T-helper 22 cell (primary cell): ENCODE measurements at places on chromosomes 4 and X.

- DNase-seq, result no peak
Observed at GRCh38 chrX:123835661-123836371, 24.0 kb upstream of the XIAP start.

- DNase-seq, result no peak
Observed at GRCh38 chr4:1200425-1201035, 28.1 kb upstream of the SPON2 start.

- no peak for DNase-seq
Observed at GRCh38 chrX:149629730-149630387, 1.7 kb downstream of the TMEM185A start.

DNA sequence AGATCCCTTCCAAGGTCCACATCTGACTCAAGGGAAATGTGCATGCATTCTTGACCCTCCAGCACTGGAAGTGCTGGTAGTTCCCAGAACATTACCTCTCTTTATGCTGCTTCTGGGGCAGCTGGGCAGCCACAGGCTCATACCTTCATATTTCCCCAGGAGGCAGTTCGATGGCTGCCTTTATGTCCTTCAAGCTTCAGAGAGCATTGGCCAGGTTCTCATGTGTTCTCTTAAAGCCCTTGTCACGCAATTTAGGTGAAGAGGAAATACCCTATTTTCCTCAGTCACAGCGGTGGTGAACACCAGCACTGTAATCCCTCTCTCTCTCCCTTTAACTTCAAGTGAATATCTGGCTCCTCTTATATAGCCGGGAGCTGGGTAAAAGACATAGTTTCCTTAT is 134.3 kb downstream of the MID1IP1 start:
- no peak for DNase-seq

DNA sequence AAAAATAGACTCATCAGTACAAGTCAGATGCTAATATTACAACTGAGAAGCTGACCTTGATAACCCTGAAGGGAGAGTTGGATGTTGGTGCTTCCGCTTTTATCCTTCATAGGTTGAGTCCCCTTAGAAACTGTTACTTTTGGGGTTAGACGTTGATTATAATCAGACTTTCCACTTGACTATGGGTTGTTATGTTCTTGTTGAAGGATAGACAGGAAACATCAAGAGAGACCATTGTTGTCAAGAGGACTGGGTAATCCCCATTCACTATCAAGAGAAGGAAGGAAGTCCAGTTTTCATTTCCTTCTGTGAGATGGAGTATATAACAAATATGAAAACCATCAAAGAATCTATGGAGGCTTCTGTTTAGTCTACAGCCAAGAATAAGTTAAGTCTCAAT is 229.9 kb upstream of the AFF2 start:
- no peak for DNase-seq

DNA sequence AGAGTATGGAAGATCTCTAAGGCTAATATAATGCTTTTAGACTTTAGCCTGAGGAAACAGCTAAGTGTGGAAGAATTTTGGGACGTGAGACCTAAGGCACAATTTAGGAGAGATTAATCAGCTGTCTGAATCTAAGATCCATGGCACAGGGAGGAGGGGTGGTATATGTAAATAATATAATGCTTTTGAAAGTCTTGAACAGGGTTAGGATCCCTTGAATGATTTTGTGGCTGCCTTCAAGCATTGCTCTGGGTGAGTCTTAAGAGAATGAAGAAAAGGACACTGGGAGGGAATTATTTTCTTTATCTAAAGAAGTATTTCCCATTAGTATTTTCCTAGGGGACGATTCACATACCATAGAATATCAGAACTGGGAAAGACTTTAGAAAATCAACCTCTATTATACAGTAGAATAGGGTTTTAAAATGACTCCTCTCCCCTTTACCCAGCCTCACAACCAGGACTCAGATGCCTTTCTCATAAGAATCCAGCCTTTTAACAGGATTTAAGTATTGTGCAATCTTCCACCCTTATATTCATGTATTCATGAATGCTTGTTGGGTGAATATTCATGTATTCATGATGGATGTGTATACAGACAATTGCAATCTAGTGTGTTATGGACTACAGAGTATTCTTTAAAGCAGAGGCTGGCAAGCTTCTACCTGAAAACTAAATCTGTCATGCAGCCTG is 664.2 kb upstream of the CPEB2 start:
- DNase-seq, result no peak

DNA sequence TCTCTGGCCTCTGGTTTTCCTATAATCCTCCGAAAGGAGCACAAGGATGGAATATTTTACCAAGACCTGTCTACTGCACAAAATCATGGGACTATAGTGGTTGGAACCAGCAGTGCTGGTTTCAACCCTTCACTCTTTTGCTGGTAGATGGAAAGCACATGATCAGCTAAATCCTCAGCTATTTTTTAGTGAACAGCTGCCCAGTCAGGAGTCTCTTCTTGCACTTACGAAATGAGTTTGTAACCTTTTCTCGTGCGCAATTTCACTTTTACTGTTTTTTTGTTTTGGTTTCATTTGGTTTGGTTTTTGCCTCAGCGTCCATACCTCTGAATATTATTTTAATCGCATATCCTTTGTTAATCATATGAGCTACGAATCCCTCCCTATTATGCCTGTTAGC is 418.5 kb upstream of the CPEB2 start:
- no peak for DNase-seq

- DNase-seq, result no peak
Observed at GRCh38 chr4:98612318-98613250, 45.8 kb downstream of the TSPAN5 start.

- DNase-seq, result no peak
Observed at GRCh38 chr4:127182687-127183086, 450.1 kb upstream of the INTU start.

DNA sequence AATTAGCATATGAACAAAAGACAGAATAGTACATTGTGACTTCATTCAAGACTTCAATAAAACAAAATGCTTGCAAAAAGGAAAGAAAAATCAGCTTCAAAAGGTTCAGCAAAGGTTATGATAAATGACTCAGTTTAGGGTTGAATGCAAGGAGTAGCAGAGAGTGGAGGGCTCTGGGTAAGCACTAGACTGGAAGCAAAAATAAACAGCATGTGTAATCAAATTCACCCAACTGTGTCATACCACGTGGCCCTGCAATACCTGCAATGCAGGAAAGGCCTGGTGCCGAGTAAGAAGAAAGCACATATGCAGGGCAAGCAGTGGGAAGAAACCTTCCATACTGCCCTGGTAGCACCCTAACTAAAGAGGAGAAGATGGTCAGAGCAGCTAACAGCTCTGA is 88.7 kb downstream of the ATP11C start:
- no peak for DNase-seq

GRCh38 chr4:99847362-99847976 is 30.8 kb downstream of the DAPP1 start:
- no peak for DNase-seq

- DNase-seq, result no peak
Observed at GRCh38 chr4:120801137-120801758, 121.3 kb downstream of the PRDM5 start.

DNA sequence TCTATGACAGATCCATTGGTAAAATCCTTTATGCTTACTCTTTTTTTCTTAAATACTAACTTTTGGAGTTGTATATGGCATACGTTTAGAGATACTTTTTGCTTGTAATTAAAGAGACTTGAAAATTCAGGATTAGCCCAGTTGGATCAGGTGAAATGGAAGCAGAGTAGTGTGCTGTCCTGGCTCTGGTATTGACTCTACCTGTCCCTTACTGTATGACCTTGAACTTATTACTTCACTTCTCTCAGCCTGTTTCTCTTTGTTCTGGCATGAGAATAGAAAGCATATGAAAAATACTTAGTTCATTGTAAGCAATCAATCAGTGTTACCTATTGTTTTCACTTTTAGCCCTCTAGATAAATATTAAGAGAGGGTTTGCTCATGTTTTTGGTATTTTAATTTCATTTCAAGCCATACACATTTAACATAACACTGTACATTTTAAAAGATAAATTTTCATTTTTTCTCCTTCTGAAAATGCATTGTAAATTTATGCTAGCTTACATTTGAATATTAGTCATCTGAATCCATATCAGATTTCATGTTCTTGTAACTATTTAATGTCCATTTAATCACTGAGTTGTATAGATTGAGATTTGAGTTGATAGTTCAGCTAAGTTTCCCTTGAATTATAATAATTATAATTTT is 35.9 kb downstream of the GUCY1B1 start:
- no peak for DNase-seq

- DNase-seq, result no peak
Observed at GRCh38 chrX:51893931-51894696, 691 bp downstream of the MAGED1 start.

DNA sequence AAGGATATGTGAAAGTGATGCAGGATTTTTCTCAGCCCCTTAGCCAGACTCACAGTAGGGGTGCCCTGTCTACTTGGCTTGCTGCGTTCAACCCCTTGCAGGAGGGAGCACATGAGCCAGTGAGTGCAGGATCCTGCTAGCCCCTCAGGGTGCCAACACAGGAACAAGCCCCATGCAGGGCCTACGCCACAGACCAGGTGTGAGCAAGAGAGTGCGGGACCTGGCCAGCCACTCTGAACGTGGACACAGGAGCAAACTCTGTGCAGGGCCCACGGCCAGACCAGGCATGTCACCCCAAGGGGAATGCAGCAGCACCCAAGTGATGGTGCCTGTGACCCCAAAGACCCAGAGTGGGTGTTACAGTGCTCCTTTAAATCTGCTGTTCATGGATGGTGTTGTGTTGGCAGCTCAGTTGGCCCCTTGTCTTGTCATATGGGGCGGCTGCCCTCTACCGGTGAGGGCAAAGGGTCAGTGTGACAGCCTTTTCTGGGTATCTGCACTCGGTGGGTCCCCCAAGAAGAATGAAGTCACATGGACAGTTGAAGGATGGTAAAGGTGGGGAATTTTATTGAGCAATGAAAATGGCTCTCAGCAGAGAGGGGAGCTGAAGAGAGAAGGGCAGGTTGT is 188.4 kb upstream of the MAOA start:
- no peak for DNase-seq

- no peak for DNase-seq
Observed at GRCh38 chr4:73343432-73343831, 60.7 kb upstream of the ALB start.

GRCh38 chrX:129726307-129727111 is 12.3 kb upstream of the XPNPEP2 start:
- DNase-seq, result no peak

DNA sequence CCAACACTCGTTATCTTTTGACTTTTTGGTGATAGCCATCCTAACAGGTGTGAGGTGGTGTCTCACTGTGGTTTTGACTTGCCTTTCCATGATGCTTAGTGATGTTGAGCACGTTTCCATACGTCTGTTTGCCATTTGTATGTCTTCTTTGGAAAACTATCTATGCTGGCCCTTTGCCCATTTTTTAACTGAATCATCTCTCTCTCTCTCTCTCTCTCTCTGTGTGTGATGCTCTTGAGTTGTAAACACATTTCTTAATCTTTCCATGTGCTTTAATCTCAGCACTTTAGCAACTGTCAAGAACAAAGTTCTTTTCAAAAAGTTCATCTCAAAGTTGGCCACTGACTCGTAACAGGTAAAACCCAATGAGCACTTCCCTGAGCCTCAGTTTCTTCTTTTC is 10.5 kb downstream of the SORBS2 start:
- no peak for DNase-seq

DNA sequence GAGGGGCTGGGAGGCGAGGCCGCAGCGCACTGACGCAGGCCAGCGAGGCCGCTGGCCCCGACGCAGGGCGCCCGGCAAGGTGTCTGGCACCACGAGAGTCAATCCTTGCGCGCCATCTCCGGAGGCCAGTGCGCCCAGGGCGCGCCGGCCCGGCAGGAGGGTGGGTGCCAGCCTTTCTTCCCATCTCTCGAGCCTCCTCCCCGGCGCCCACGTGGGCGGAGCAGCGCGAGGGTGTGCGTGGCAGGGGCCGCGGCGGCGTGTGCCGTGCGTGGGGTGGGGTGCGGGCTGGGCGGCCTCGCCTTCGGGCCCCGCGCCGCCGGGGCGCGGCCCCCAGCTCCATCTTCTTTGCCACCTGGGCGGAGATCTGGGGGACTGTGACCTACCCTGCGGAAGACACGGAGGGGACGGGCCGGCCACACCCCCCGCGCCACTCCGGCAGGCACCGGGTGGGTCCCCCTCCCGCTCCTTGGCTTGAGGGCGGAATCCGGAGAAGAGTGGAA is 877 bp downstream of the JAKMIP1 start:
- peak; percentile 43 for DNase-seq

- no peak for DNase-seq
Observed at GRCh38 chr4:121535351-121535750, 154.5 kb upstream of the QRFPR start.

DNA sequence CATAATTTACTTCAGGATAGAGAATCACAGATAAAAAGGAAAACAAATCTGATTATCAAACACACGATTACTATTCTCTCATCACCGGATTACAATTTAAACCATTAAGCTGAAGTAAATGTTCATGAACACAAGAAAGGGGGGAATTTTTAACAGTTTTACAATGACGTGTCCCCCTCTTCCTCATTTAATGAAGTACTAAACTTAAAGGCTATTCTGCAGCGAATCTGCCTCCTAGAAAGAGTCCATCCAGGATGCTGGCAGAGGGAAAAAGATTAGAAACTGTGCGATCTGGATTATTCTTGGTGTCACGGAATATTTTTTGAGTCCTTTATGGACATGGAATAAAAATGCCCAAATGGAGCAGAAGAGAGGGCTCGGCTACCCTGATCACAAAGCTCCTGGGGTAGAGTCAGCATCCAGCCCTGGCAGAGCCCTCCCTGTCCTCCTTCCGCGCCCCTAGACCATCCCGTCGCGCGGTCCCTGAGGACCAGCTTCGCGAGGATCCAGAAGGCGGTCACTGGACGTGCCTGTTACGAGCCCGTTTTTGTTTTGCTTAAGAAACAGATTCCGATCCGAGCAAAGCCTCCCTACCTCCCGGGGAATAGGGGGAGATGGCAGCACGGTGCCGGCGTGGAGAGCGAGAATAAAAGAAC is 1.2 kb downstream of the ELF2 start:
- DNase-seq, result no peak

- no peak for DNase-seq
Observed at GRCh38 chr4:81915430-81915829, 443.7 kb upstream of the RASGEF1B start.

DNA sequence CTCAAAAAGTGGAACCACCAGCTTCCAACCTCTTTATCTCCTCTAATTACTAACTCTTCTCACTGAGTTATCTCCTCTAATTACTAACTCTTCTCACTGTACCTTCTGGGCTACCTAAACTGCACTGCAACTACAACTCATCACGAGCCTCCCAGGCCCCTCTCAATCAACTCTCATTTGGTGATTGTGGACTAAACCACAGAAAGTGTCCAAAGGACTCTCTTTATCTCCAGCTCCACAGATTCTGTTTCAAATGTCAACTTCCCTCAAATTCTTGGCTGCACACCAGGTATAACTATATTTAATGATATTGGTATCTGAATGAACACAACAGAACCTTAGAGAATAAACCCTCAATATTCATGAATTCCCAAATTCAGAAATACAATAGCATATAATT is 182.9 kb downstream of the MAML3 start:
- no peak for DNase-seq

- DNase-seq, result no peak
Observed at GRCh38 chrX:69110116-69110530, 55.1 kb downstream of the PJA1 start.

DNA sequence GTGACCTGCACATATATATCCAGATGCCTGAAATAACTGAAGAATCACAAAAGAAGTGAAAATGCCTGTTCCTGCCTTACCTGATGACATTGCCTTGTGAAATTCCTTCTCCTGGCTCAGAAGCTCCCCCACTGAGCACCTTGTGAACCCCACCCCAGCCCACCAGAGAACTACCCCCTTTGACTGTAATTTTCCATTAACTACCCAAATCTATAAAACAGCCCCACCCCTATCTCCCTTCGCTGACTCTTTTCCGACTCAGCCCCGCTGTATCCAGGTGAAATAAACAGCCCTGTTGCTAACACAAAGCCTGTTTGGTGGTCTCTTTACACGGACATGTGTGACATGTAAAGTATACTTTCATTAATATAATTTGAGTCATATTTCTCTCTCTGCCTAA is 320.3 kb upstream of the TECRL start:
- no peak for DNase-seq
